ENCODE measurements at places on chromosomes 11 and 22. TPM values are rescaled to one million over a fixed set of nuclear protein-coding genes. Genes with fewer than 3 reads are reported as not detected.

GRCh38 chr11:60206616-60207015, 23.7 kb upstream of the MS4A6A start:
- no peaks in the 10 kb centered on the region for H3K27me3 ChIP-seq
- H3K36me3 ChIP-seq = no peaks in the 10 kb centered on the region
- no peak overlapping the region for H3K27ac ChIP-seq
- H3K4me3 ChIP-seq = no peak overlapping the region

GRCh38 chr22:31870890-31871289, 73.4 kb upstream of the YWHAH start:
- peaks cover 7% of the 10 kb centered on the region for H3K4me1 ChIP-seq
- no peak overlapping the region for H3K4me3 ChIP-seq
- H3K27me3 ChIP-seq = no peaks in the 10 kb centered on the region

DNA sequence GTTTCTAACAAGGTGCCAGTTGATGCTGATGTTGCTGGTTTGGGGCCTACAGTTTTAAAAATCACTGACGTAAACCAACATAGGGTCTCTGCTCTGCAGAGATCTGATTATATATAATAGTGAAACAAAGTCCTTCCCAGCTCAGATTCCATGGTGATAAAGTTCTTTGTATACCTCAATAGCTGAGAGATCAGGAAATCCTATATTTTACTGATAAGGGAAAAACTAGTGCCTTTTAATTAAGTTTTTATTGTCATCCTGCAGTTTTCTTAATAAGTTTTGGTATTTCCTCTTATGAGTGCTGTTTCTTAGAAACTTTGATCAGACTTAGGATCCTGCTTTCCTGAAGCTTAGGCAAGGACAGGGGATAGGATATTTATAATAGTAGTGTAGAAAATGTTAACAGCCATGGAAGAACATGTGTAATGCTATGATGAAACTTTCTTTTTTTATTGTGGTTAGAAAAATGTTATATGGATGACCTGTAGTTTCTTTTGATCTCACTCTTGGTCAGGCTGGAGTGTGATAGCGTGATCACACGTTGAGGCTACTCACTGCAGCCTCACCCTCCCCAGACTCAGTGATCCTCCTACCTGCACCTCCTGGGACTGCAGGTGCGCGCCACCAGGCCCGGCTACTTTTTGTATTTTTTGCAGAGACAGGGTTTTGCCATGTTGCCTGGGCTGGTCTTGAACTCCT, 14.1 kb downstream of the CAPRIN1 start:
- peaks cover 12% of the 10 kb centered on the region for H3K4me1 ChIP-seq
- peak; percentile 59 for DNase-seq
- H3K27ac ChIP-seq = no peak overlapping the region
- H3K4me3 ChIP-seq = no peak overlapping the region
- H3K36me3 ChIP-seq = peaks cover 15% of the 10 kb centered on the region
- H3K27me3 ChIP-seq = no peaks in the 10 kb centered on the region

DNA sequence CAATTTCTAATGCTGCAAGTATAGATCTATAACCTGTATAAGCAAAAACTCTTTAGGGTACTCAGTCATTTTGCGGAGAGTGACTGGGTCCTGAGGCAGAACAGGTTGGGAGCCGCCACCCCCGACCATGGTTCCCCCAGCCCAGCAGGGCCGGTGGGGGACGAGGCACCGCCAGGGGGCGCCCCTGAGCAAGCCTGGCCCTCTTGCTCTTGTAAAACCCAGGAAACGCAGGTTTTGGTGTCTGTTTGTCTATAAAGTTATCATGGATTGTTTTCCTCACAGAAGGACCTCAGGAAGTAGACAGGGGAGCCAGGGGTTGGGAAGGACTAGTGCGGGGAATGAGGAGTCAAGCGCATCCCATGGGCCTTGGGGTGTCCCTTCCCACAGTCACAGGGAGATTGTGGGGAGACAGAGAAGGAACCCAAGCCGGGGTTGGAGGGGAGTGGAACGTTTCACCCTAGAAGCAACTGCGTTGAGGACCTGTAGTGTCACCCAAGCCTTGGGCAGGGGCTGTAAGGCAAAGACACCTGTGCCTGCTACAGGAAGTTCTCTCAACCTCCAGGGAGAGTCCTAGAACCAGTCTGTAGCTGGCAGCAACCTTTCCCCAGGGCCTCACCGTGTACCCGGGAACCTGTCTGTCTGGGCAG, 26.4 kb downstream of the KCTD17 start:
- no peak overlapping the region for H3K27ac ChIP-seq
- no peak overlapping the region for H3K4me3 ChIP-seq
- no peaks in the 10 kb centered on the region for H3K36me3 ChIP-seq
- DNase-seq = peak; percentile 37
- H3K4me1 ChIP-seq = no peaks in the 10 kb centered on the region

DNA sequence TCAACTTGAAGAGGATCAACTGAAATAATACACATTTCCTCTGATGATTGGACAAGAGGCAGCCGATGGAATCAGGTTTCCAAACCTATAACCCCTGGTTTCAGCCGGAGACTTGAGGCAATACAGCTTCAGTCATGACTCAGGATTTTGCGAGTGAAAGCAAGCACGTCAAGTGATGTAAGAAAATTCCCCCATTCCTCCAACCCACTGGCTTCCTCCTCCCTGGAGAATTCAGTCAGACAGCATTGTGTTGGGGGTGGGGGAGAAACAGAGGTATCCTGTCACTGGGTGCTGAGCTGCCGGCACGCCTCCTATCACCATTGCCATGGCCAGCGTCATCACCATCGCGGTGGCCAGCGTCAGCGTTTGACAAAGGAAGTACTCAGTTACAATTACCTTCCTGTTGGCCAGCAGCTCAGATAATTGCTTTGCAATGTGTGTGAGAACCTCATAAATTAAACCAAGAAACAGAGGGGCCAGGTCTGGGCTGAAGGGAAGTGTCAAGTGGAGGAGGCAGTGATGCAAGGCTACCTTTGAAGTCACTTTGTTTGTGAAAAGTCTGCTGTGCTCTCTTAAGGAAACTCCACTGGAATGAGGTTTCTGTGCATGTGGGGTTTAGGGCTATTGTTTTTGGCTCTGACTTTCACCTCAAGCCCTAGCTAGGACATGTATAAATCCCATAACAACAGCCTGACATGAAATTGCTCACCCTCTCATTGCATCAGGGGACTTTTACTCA, 50.2 kb downstream of the LIF start:
- H3K27me3 ChIP-seq = no peaks in the 10 kb centered on the region
- H3K36me3 ChIP-seq = no peaks in the 10 kb centered on the region
- no peak overlapping the region for H3K4me3 ChIP-seq
- H3K4me1 ChIP-seq = peaks cover 25% of the 10 kb centered on the region
- peak; percentile 100 for DNase-seq
- H3K27ac ChIP-seq = peak overlapping the region; percentile 89

- peak; percentile 23 for DNase-seq
- H3K27me3 ChIP-seq = no peaks in the 10 kb centered on the region
- H3K36me3 ChIP-seq = no peaks in the 10 kb centered on the region
- H3K27ac ChIP-seq = no peak overlapping the region
- H3K4me3 ChIP-seq = no peak overlapping the region
These were observed 33.7 kb upstream of the SLC17A6 start for GRCh38 chr11:22304337-22304961.

DNA sequence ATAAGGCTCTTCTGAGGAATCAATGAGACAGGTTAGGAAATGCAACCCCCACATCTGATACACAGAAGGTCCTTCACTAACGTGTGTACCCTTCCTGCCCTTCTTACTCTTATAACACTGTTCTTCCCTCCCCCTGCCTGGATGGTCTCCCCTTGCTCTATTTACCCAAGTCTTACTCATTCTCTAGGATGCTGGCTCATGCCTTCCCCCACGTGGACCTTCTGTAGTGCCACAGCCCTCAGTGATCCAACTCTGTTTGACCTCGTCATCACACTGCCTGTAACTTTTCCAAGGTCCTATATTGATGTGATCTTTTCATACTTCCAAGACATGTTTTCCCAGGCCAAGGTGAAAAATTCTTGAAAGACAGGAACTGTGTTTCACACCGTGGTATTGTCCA, 79.8 kb downstream of the C11orf58 start:
- DNase-seq = no peak
- no peaks in the 10 kb centered on the region for H3K4me1 ChIP-seq
- no peak overlapping the region for H3K4me3 ChIP-seq
- no peaks in the 10 kb centered on the region for H3K36me3 ChIP-seq
- H3K27ac ChIP-seq = no peak overlapping the region

DNA sequence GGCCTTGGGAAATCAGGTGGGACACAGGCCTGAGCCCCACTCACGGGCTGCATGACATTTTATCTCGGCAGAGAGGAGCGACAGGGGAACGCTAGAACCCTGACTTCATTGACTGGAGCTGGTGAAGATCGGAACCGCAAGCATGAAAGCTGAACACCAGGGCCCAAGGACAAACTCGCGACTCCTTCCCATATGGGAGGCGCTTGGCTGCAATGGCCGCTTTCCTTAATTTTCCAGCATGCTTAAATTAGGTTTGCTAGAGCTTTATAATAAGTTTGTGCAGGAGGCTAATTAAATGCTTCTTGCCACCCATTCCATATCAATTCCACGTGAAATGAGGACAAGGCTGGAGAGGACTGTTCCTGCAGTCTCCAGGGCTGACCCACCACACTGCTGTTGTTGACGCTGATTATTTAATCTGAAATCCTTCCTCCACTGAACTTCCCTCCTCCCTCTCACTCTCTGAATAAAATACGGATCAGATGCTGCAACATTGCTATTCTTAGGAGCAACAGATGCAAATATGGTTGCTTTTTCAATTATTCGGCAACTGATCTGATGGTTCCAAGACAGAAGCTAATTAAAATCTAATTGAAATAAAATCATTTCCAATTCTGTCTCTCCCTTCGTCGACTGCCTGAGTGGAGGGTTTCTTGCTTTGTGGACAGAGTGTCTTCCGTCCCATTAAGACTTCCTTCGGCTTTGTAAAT, 692.9 kb downstream of the OPCML start:
- no peaks in the 10 kb centered on the region for H3K27me3 ChIP-seq
- no peak for DNase-seq
- no peak overlapping the region for H3K27ac ChIP-seq

- no peaks in the 10 kb centered on the region for H3K27me3 ChIP-seq
- H3K36me3 ChIP-seq = peaks cover 26% of the 10 kb centered on the region
- peak overlapping the region; percentile 64 for H3K27ac ChIP-seq
These were observed 5.6 kb downstream of the CLCF1 start for GRCh38 chr11:67367761-67368227.

DNA sequence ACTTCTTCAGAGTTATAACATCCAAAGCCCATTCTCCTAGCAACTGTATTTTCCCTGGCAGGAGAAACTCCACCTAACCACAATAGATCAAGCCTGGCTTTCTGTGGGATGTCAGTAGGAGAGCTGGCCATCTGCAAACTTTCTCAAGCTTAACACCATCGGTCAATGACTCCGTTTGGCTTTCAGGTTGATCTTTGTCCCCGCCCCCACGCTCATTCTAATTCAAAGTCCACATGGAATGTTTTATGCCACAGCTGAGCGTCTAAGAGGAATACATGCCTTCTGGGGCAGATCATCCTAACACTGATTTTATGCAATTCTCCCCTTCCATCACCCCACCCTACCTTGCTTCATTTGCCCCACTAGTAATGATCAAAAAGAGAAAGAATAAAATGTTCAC, 4.8 kb downstream of the GVQW3 start:
- H3K36me3 ChIP-seq = 0 out of 2 replicates have a peak, but pooled peaks cover 2% of the 10 kb centered on the region
- no peak overlapping the region for H3K4me3 ChIP-seq
- no peak overlapping the region for H3K27ac ChIP-seq
- peak; percentile 20 for DNase-seq
- H3K4me1 ChIP-seq = peaks cover 2% of the 10 kb centered on the region

DNA sequence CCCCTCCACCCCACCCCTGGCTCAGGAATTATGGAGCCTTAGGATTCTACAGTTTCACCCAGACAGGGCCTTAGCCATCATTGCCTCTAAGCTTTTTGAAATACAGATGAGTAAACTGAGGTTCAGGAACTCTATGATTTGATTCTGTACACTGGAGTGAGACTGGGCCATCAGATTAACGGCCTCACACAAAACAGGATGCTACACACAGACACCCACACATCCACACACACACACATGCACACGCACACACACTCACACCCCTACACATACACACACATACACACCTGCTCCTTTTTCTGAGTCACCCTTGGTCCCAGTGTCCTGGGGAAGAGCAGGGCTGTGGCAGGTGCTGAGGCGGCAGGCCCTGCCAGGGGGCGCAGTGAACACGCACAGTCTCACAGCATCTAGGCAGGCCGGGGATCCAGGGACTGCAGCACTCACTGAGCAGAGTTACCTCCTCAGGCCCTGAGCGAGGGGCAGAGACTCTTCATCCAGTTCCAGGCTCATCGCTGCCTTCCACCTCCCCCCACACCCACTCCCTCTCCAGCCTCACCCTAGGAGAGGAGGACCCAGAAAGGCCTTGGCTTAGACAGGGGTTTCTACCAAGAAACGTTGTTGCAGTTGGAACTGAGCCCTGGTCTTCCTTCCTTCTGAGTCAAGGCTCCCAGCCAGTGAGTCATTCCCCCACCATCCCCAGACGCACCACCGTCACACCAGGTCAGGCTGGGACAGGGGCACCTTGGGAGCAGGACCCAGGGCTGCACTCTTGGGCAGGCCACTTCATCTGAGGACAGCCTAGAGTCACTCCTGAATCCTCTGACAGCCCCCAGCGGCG, 89.8 kb upstream of the PARVA start:
- no peaks in the 10 kb centered on the region for H3K36me3 ChIP-seq
- DNase-seq = peak; percentile 99
- no peaks in the 10 kb centered on the region for H3K27me3 ChIP-seq
- peaks cover 36% of the 10 kb centered on the region for H3K4me1 ChIP-seq
- H3K27ac ChIP-seq = peak overlapping the region; percentile 97

DNA sequence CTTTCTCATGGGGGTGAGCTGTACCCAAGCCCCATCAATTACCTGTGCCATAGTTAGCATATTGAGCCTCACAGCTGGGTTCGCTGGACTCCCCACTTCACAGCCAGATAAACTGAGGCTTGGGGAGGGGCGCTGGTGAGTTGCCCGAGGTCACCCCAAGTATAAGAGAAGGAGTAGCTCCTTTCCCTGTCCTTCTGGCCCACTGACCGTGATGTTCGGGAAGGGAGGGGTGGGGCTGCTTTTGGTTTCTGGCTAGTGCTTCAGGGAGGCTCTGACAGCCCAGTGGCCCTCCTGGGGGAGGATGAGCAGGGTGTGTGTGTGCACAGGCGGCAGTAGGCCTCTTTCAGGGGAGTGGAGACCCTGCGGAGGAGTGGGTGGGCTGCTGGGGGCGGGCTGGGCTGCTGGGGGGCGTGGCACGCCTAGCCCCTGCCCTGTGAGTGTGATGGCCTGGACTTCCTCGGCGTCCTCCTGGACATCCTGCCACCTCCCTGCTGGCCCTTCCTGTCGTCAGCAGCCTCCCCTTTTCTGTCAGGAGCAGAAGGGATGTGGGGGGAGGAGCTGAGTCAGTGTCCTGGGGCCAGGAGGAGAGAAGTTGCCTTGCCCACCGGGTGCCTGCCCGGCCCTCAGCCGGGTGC, 50.3 kb downstream of the TRIOBP start:
- H3K27me3 ChIP-seq = no peaks in the 10 kb centered on the region
- H3K27ac ChIP-seq = peak overlapping the region; percentile 100
- DNase-seq = peak; percentile 66

The TMPRSS4 gene
- not detected for total RNA-seq

The C11orf16 gene
- total RNA-seq = not detected

The XBP1 gene
- 223 TPM for total RNA-seq

The HPX gene
- total RNA-seq = 0.36 TPM

The PLAAT2 gene
- not detected for total RNA-seq

All from IMR-90 (cell line).